ENCODE measurements at places on chromosomes 7 and 10. TPM values are rescaled to one million over a fixed set of nuclear protein-coding genes. Genes with fewer than 3 reads are reported as not detected.

GRCh38 chr7:69651101-69651590 lies 52.9 kb downstream of the AUTS2 start:
- H3K36me3 ChIP-seq = no peaks in the 10 kb centered on the region
- no peak overlapping the region for H3K4me3 ChIP-seq
- DNase-seq = no peak
- no peaks in the 10 kb centered on the region for H3K27me3 ChIP-seq

DNA sequence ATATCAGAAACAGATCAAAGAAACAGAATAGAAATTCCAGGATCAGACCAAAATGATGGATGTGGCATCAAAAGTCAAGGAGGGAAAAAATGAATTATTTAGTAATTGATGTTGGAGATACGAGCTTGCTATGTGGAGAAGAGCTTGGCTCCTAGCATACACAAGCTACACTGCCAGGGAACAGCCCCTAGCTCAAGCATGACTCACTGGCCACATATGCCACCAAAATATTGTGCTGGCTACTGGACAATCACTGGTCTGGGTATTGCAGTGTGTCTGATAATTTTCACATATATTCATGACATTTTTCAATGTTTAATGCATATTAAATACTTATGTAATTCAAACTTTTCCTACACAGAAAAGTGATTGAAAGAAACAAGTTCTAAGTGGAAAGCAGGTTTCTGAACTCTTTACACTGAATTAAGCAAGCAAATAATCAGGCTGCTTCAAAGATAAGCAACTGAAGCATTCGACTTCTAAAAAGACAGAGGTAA lies 59.3 kb downstream of the OAT start:
- no peak overlapping the region for H3K27ac ChIP-seq
- H3K36me3 ChIP-seq = no peaks in the 10 kb centered on the region
- peaks cover 2% of the 10 kb centered on the region for H3K27me3 ChIP-seq
- H3K4me1 ChIP-seq = peaks cover 10% of the 10 kb centered on the region
- no peak overlapping the region for H3K4me3 ChIP-seq

GRCh38 chr7:31256506-31256905 lies 84.0 kb downstream of the NEUROD6 start:
- H3K4me3 ChIP-seq = no peak overlapping the region
- no peak overlapping the region for H3K27ac ChIP-seq
- no peak for DNase-seq
- H3K36me3 ChIP-seq = no peaks in the 10 kb centered on the region
- H3K27me3 ChIP-seq = no peaks in the 10 kb centered on the region

DNA sequence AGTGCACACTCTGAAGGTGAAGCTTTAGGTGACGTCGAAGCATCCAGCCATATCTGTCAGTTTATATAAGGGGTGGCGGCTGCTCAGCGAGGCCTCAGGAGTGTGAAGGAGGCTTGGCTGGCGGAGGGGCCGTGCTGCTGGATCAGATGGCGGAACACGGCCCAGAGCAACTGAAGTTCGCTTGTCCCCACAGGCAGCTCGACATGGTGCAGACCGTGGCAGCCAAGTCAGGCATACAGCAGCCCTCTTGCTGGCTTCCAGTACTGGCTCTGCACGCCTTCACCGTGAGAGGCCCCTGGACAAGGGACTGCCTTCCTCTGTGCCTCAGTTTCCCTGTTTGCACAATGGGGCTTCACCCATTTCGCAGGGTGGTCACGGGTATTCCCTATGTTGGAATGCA lies 443.5 kb downstream of the DNAJB6 start:
- no peaks in the 10 kb centered on the region for H3K4me1 ChIP-seq
- DNase-seq = no peak

DNA sequence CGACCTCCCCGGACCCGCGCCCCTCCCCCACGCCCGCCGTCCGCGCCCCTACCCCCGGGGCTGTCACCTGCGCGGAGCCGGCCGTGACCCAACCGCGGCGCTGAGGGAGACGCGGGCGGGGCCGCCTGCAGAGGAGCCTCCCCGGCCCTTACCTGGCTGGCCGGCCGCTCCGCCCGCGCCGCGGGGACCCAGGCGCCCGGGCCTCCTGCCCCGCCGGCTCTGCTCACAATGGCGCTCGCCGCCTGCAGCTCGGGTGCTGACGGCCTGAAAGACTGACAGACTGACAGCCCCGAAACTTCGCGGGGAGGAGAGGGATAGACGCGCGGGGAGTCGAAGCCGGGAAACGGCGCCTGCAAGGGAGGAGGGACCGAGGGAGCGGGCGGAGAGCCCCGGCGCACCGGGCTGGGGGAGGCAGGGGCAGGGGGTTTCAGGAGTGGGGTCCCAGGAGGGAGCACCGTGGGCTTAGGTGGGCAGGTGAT lies 393 bp downstream of the ZNF467 start:
- no peaks in the 10 kb centered on the region for H3K27me3 ChIP-seq
- peak overlapping the region; percentile 69 for H3K4me3 ChIP-seq
- H3K36me3 ChIP-seq = no peaks in the 10 kb centered on the region
- DNase-seq = peak; percentile 53

GRCh38 chr10:54826994-54827560 lies 26.0 kb upstream of the PCDH15 start:
- no peaks in the 10 kb centered on the region for H3K36me3 ChIP-seq
- no peak for DNase-seq
- H3K4me1 ChIP-seq = no peaks in the 10 kb centered on the region
- no peaks in the 10 kb centered on the region for H3K27me3 ChIP-seq

- H3K4me1 ChIP-seq = peaks cover 44% of the 10 kb centered on the region
- H3K36me3 ChIP-seq = no peaks in the 10 kb centered on the region
- no peak overlapping the region for H3K4me3 ChIP-seq
- DNase-seq = peak; percentile 58
- H3K27ac ChIP-seq = peak overlapping the region; percentile 81
- H3K27me3 ChIP-seq = no peaks in the 10 kb centered on the region
These were observed 123.7 kb downstream of the MPP7 start for GRCh38 chr10:28179006-28179742.

DNA sequence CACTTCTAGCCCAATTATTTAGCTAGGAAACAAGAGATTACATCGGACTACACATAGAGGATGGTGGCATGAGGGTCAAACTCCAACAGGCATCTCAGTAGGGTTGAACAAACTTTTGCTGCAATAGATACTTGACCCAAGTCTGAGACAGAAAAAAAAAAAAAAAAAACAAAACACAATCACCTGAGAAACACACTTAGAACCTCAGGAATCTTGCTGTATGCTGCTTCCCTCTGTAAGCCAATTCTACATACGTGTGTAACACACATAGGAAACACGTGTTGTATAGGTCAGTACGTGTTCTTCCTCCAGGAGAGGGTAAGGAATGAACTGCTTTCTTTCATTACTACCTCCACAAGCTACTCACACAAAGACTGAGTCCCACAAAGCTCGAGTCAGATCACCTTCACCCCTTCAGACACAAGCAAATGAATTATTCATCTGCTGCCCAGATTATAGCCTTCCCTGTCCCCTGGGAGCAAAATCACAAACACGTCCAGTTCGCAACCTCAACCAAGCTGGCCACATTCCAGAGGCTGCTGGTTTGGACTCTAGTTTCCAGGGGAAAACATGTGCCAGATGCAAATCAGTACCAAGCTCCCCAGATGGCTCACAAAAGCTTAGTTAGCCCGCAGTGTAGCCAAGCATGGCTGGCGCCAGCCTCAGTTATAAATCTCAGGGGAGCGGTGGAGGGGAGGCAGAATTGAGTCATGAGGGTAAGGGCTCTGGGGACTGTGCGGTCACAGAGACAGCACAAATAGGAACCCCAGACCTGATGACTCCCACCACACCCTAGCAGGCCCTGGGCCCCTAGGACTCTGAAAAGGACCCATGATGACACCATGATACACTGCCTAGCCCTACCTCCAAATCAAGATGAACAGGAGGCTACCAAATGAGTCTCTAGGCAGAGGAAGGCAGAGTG lies 15.1 kb downstream of the PSAP start:
- no peak for DNase-seq
- no peak overlapping the region for H3K4me3 ChIP-seq
- H3K27ac ChIP-seq = no peak overlapping the region

DNA sequence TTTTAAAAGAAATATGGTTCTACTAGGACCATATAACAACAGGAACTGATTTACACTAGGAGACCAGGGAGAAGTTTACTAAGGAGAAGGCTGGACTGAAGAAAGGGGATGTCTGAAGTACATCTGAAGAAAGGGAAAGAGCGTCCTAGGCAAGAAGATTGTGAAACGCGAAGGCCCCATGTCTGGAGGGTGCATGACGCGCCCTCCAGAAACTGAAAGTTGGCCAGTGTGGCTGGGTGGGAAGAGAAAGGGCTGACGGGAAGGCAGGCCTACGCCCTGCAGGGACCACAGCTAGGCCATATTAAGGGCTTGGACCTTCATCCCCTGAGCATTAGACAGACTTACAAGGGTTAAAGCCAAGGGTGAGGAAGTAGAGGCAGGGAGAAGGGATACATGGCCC lies 158.0 kb downstream of the TRIL start:
- H3K27me3 ChIP-seq = peaks cover 5% of the 10 kb centered on the region
- no peak overlapping the region for H3K4me3 ChIP-seq
- DNase-seq = no peak

- no peaks in the 10 kb centered on the region for H3K36me3 ChIP-seq
- no peak overlapping the region for H3K27ac ChIP-seq
These were observed 34.1 kb upstream of the NPFFR1 start for GRCh38 chr10:70317943-70318318.

DNA sequence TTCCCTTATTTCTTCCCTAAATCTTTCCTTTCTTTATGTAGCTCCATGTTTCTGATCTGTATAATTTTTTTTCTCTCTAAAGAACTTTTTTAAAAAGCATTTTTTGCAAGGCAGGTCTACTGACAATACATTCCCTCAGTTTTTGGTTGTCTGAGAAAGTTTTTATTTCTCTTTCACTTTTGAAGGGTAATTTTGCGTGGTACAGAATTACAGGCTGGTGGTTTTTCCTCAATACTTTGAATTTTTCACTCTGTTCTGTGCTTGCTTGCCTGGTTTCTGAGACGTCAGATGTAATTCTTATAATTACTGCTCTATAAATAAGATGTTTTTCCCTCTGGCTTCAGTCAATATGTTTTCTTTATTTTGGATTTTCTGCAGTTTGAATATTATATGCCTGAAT lies 205.4 kb upstream of the VSTM2A start:
- H3K4me1 ChIP-seq = no peaks in the 10 kb centered on the region
- H3K27ac ChIP-seq = no peak overlapping the region
- no peaks in the 10 kb centered on the region for H3K36me3 ChIP-seq

DNA sequence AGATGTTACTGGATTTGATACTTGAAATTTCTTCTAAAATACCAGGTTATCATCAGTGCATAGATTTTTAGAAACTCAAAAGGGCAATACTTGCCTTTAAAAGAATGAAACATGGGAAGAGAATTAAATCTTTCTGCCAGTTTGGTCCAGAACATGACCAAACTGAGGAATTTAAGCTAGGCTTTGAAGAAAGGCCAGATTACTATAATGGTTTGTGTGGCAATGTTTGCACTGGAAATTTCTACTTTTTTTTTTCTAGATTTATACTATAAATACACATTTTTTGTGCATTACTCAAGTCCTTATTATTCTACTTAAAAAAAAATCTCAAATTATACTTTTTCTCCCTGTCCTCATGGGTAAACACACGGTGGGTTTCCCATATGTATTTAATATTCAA lies 9.2 kb downstream of the MKX start:
- H3K27ac ChIP-seq = no peak overlapping the region
- H3K36me3 ChIP-seq = no peaks in the 10 kb centered on the region

DNA sequence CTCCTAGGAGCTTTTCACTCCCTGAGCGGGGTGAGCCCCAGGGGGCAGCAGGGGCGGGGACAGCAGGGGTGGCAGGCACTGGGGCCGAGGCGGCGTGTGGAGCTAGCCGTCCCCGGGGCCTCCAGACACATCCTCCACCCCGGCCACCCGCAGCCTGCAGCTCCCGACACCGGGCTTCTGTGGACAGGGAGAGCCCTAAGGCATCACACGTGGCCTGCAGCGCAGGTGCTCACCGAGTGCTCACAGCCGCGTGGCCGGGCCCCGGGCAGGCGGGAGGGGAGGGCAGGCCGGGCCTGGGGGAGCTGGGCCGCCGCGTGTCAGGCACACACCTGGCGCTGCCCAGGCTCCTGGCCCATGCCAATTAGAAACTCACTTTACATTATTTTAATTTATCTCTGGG lies 51.4 kb downstream of the MICALL2 start:
- DNase-seq = no peak
- H3K4me1 ChIP-seq = peaks cover 5% of the 10 kb centered on the region
- H3K27me3 ChIP-seq = peaks cover 22% of the 10 kb centered on the region
- no peaks in the 10 kb centered on the region for H3K36me3 ChIP-seq

- H3K27me3 ChIP-seq = no peaks in the 10 kb centered on the region
- no peak overlapping the region for H3K4me3 ChIP-seq
- no peaks in the 10 kb centered on the region for H3K4me1 ChIP-seq
- no peak for DNase-seq
- H3K36me3 ChIP-seq = no peaks in the 10 kb centered on the region
These were observed 256.4 kb upstream of the SLC26A5 start for GRCh38 chr7:103702454-103702853.

GRCh38 chr7:30459591-30460245 lies 18.9 kb downstream of the NOD1 start:
- peaks cover 4% of the 10 kb centered on the region for H3K36me3 ChIP-seq
- no peak overlapping the region for H3K4me3 ChIP-seq
- H3K27ac ChIP-seq = no peak overlapping the region
- H3K27me3 ChIP-seq = no peaks in the 10 kb centered on the region
- H3K4me1 ChIP-seq = no peaks in the 10 kb centered on the region

DNA sequence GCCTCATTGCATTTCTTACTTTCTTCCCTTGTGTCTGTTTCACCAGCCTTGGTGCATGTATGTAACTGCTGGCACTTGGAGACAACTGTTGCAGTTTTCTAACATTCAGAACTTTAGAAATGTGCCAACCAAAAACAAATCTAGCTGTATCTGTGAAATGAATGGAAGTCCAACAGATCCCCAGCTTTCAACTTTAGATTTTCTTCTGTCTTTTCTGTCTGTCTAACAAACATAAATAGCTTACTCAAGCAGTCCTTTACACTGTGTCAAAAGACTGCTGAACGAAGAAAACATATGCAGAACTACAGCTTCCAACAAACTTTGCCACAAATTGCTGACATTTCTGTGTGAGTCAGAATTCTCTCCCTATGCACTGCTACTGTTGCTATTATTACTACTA lies 30.9 kb downstream of the SORCS1 start:
- H3K4me1 ChIP-seq = no peaks in the 10 kb centered on the region
- no peak for DNase-seq
- no peaks in the 10 kb centered on the region for H3K27me3 ChIP-seq
- no peak overlapping the region for H3K4me3 ChIP-seq
- H3K36me3 ChIP-seq = no peaks in the 10 kb centered on the region

GRCh38 chr7:77404641-77405040 lies 11.5 kb downstream of the GSAP start:
- DNase-seq = no peak
- H3K4me1 ChIP-seq = peaks cover 2% of the 10 kb centered on the region
- no peaks in the 10 kb centered on the region for H3K27me3 ChIP-seq
- H3K27ac ChIP-seq = no peak overlapping the region
- H3K4me3 ChIP-seq = no peak overlapping the region

The SPDYE11 gene
- not detected for total RNA-seq

The ZEB1 gene
- 24.8 TPM for total RNA-seq

The PIP gene
- total RNA-seq = not detected

The FZD8 gene
- 0.19 TPM for total RNA-seq

The CDC123 gene
- 108 TPM for total RNA-seq

The NPY4R2 gene
- total RNA-seq = not detected

The BRI3 gene
- total RNA-seq = 54.4 TPM

All from activated naive CD4-positive, alpha-beta T cell treated with anti-CD3 and anti-CD28 coated beads for 36 hours (primary cell).